Panc1 (cell line): ENCODE measurements at places on chromosomes 3 and 15. TPM values are rescaled to one million over a fixed set of nuclear protein-coding genes. Genes with fewer than 3 reads are reported as not detected.

Gene PCCB
- 63.4 TPM for total RNA-seq

Gene TUSC7
- total RNA-seq = not detected

Gene TP63
- 0.51 TPM for total RNA-seq

Gene SYNM
- total RNA-seq = 38.9 TPM

Gene IL12A
- not detected for total RNA-seq
